Bronchial smooth muscle cell (primary cell): ENCODE measurements at places on chromosomes 16 and 17. TPM values are rescaled to one million over a fixed set of nuclear protein-coding genes. Genes with fewer than 3 reads are reported as not detected.

The FBXW10 gene
- under 0.01 TPM in 2 replicates for total RNA-seq

The BIRC5 gene
- 6.3 and 15.4 TPM in 2 replicates for total RNA-seq

The KRTAP9-8 gene
- total RNA-seq, result not detected in 2 replicates

The ACBD4 gene
- 5.8 and 7.4 TPM in 2 replicates for total RNA-seq

The ARL5C gene
- total RNA-seq, result under 0.01 TPM in 1 of 2 replicates, not detected in the other

The FKBP10 gene
- 276 and 499 TPM in 2 replicates for total RNA-seq

The CDH5 gene
- total RNA-seq, result under 0.01 and 0.09 TPM in 2 replicates

The KRTAP1-5 gene
- total RNA-seq, result not detected in 2 replicates

The TPSAB1 gene
- total RNA-seq, result not detected in 2 replicates

The FZD2 gene
- 17.2 and 18.1 TPM in 2 replicates for total RNA-seq

The EXOC3L1 gene
- 0.16 and 0.34 TPM in 2 replicates for total RNA-seq

The TOX3 gene
- total RNA-seq, result not detected in 2 replicates
